RWPE1 (cell line): ENCODE measurements at places on chromosomes 3 and 15.

DNA sequence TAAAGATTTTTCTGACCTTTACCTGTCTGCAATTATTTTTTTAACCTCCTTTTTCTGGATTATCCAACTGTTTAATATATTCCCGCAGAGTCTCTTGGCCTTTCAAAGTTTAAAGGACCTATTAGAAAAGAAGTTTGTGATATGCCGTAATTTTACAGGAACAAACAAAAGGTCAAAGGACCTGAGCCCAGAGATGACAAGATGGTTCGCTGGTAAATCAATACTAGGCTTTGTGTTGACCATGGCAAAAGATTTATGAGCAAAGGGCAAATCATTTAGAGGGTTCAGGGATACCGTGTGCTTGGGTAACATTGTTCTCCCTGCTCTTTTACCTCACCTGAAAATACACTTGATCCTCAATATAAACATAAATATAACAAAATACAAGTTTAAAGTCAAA lies 923.5 kb downstream of the ROBO1 start:
- no peak for DNase-seq

DNA sequence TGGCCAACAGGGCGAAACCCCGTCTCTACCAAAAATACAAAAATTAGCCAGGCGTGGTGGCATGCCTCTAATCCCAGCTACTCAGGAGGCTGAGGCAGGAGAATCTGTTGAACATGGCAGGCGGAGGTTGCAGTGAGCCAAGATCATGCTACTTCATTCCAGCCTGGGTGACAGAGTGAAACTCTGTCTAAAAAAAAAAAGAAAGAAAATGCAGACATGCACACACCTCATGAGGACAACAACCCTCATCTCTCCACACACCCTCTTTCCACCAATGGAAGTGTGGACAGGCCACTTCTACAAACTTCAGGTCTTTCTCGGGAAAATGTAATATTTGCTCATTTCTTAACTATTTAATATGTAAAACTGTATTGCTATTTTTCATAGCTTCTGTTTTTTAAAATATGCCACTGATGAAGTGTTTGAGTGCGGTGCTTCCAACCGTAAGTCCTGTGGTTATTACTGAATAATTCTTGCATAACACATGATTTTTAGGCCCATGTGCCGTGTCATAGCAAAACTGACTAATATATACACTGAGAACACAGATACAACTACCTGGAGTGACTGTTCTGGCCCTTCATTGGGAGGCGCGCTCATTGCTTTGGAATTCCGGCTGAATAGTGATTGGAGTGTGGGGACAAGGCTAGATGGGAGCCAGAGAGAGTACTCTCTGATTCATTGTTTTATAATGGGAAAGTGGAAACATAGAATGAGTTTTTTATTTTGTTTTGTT lies 23.1 kb downstream of the LRRC31 start:
- DNase-seq, result peak; percentile 82

DNA sequence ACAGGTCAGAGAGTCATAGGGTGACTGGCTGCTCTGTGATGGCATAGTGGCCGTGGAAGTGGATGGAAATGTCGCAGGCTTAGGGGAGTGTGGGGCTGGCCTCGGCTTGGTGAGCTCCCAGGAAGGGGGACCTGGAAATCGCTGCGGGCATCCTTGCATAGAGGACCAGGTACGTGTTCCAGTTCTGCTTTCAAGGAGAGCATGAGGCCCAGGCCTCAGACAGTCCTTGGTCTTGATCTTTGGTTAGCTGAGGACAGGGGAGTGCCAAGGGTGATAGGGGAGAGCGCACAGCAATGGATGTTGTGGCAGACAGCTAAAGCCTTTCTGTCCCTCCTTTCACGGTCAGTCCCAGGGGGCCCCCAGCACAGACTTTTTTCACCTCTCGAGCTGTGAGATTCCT lies 110.5 kb downstream of the SNRPN start:
- DNase-seq, result no peak

- DNase-seq, result no peak
Observed at GRCh38 chr3:197525706-197526105, 30.1 kb downstream of the BDH1 start.

DNA sequence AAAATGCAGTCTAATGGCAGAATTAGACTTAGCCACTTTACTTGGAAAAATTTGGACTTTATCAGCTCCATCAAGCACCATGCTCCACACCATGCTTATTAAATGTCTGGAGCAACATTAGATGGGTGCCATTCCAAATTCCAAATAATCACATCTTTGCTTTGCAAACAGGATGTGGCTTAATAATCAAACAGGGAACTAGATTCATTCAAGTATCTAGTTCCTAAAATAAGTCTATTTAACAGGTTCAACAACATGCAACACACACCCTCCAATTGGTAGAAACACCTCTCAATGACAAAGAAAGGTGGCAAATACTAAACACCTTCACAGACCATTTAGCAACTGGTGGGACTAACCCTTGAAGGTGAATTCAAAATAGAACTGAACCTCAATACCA lies 3.5 kb downstream of the HEXA start:
- DNase-seq, result no peak

- no peak for DNase-seq
Observed at GRCh38 chr3:5498981-5499380, 311.5 kb downstream of the EDEM1 start.

DNA sequence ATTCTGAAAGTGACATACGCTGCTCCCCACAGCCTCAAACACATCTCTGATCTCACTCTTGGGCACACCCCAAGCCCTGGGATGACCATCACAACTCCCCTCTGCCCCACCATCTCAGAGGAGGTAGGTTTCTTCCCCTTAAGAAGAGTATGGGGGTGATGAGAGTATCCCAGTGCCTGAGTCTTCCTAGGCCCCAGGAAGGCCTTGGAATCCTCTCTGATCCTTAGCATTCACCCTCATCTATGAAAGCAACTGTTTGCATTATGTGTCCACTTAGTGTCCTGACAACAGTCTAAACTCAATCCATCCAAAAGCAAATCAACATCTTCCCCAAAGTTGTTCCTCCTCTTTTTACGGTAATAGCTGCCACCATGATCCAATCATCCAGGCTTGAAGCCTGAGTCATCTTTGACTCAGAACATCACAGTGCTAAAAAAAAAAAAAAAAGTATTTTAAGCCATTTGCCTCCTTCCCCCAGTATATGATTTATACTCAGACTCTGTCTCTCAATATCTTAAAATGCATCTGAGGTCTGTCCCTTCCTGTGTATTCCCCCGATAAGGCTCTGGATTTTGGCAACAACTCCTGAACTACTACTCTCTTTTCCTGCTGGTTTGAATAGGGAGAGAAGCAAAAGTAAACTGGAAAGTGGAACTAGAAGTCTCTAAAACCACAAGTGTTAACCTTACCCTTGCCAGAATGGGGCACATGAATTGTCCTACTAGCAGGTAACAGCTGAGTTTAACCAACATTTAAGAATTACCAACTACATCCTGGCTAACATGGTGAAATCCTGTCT lies 22.5 kb downstream of the POPDC2 start:
- DNase-seq, result peak; percentile 65

GRCh38 chr3:183586477-183586876 lies 31.0 kb upstream of the KLHL6 start:
- DNase-seq, result no peak

GRCh38 chr3:39971559-39972031 lies 162.2 kb downstream of the MYRIP start:
- DNase-seq, result no peak

DNA sequence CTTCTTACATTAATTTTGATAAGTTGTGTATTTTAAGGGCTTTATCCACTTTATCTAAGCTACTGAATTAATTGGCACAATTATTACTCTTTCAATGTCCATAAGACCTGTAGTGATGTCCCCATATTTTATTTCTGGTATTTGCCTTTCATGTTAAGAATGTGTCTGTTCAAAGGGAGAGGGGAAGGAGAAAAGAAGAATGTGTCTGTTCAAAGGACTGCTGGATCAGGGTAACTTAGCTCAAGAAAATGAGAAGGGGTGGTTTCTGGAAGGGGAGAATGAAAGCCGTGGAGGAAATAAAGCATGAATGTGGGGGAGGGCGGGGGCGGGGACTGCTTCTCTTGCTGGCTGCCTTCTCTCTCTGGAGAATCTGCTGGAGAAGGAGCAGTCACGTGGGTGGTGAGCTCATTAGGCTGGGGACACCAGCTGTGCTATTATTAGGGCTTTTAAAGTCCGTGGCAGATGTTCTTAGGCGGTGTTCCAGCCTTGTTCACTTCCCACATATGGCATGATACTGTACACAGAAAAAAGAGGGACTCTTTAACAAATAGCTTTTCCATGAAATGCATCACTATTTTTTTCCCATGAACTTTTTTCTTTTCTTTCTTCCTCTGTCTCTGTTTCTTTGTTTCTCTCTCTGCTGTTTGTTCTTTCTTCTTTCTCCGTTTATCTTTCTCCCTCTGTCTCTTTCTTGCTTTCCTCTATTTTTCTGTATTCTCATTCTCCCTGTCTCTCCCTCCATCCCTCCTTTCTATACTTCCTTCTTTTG lies 63.7 kb upstream of the ULK4 start:
- DNase-seq, result peak; percentile 61

- DNase-seq, result no peak
Observed at GRCh38 chr3:142009029-142009428, 132.6 kb downstream of the ATP1B3 start.

DNA sequence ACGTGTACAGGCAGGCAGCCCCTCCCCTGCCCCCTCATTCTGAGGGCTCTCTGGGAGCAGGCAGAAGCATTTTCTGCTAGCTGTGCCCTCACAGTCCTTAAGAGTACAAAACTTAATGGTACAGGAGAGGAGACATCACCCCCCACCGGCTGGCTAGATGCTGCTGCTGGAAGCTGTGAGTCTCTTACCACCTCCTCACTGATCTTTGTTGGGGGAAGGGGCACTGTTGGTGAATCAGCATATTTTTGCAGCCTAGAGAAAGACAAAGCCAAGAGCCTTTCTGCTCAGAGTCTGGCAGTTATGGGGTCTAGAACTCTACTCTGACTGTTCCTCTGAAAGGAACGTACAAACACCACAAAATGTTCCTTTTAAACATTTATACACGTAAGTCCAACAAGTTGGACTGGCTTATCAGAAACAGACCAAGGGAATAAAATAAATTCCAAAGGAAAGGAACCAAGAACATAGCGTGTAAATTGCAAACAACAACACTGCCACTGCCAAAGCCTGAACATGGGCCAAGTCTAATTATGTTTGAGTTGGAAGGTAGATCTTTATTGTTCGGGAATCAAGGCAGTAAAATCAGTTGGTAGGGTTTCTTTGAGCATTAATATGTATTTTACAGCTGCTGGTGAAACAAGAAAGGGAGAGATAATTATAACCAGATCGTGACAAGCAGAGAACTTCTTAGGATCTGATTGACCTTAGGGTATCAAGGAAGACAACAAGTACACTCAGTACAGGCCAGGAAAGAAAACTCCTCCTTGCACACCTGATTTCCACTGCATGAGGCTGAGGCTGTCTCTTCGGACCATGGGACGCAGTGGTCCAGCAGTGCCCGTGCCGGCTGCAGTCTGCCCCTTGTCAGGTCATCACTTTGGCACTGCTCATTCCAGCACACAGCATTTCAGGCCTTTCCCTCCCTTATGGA lies 27.4 kb downstream of the CLK3 start:
- DNase-seq, result no peak

DNA sequence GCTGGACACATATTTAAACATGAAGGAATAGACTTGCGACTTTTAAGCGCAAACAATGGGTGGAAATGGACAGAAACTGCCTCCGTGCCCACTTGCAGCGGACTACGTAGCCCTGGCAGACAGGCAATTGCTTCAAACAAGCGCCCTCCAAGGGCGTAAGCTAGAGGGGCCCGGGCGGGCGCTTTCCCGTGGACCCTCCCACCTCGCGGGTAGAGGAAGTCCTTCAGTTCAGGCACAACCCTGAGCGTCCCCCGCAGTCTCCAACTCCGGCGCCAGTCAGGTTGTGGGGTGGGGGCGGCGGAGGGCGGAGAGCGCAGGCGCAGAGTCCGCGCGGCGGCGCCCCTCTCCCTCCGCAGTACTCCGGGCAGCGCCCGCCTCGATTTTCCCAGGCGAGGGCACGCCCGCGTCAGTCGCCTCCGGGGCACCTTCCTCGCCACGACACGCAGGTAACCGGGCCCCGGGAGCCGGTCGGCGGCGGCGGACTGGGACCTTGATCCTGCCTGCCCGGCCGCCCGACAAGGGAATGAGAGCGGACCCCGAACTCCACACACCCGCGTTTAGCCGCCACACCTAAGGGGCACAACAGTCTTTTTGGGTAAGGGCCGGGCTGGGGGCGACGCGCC lies at the start of gene SLC35G2:
Gene SLC35G2, plus strand, starts transcription at position 358 of the 623 bp plus-strand sequence. CDS start 35,335 bp downstream, outside the sequence.
- DNase-seq, result no peak

- DNase-seq, result no peak
Observed at GRCh38 chr3:149581248-149581647, 76.6 kb downstream of the WWTR1 start.

GRCh38 chr15:78734451-78735064 lies 76.7 kb downstream of the ADAMTS7 start:
- no peak for DNase-seq

DNA sequence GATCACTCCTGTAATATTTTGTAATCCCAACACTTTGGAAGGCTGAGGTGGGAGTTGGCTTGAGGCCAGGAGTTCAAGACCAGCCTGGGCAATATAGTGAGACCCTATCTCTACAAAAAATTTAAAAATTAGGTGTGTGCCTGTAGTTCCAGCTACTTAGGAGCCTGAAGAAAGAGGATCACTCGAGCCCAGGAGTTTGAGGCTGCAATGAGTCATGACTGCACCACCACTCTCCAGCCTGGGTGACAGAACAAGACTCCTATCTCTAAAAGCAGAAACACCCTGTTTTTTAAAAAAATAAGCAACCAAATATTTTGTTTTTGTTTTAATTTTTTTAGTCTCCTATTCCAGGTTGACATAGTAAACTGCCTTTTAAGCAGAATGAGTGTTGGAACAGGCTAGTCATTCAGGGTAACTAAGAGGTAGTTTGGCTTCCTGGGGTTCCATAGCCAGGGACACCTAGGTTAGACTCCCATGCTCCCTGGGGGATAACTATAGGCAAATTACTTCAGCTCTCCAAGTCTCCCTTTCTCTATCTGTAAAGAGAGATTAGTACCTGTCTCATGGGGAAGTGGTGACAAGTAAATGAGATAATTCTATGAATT lies 114.6 kb upstream of the C15orf61 start:
- no peak for DNase-seq

DNA sequence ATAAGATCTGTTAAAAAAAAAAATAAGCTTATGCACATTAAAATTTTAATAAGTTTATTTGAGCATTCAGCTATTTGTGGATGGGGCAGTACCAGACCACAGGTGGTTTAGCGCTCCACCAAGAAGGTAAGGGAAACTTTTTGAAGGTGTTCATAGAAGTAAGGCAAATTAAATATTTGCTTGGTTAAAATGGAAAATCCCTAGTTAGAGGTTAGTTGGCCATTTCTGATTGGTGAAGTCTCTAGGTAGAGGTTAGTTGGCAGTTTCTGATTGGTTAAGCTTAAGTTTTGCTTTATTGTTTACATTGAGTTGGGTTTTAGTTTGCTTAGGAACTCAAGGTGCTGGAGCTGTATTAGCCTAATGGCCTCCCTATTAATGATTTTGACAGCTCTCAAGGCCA lies 30.7 kb downstream of the SCN11A start:
- DNase-seq, result no peak
